ENCODE measurements at places on chromosomes 1 and 21. TPM values are rescaled to one million over a fixed set of nuclear protein-coding genes. Genes with fewer than 3 reads are reported as not detected.

Gene GLUL
- 411 TPM for total RNA-seq

Gene NR1I3
- total RNA-seq = not detected

Gene MATN1
- total RNA-seq = not detected

Gene VSIG8
- not detected for total RNA-seq

Gene ELAVL4
- total RNA-seq = not detected

Gene CFAP107
- not detected for total RNA-seq

Gene PKP1
- under 0.01 TPM for total RNA-seq

- DNase-seq = no peak
These were observed 55.9 kb upstream of the SEC16B start for GRCh38 chr1:178025613-178026356.

DNA sequence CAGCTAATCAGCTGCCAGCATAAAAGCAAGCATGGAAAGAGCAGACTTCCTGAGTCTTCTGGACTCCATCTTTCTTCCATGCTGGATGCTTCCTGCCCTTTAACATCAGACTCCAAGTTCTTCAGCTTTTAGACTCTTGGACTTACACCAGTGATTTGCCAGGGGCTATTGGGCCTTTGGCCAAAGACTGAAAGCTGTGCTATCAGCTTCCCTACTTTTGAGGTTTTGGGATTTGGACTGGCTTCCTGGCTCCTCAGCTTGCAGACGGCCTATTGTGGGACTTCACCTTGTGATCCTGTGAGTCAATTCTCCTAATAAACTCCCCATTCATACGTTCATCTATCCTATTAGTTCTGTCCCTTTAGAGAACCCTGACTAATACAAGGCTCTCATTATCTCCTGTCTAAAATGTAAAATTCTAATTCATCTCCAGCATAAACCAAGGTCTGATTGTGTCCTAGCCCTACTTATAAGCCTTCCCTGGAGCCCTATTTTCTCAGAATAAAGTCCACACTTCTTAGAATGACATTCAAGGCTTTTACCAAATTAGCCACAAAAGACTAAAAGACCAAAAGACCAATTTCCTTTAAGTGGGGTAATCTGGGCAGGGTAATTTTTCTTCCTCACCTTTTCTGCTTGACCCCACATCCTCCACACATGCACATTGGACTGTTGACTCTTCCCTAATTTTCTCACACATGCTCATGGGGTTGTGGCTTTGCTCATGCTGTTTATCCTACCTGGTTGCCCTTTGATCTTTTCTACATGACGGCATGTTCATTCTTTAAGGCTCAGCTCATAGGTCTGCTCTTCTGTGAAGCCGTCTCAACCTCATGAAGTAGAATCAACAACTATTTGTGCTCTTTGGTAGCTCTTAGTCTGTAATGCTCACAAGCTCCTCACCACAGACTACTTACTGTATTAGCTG lies 18.1 kb upstream of the ENAH start:
- DNase-seq = no peak

DNA sequence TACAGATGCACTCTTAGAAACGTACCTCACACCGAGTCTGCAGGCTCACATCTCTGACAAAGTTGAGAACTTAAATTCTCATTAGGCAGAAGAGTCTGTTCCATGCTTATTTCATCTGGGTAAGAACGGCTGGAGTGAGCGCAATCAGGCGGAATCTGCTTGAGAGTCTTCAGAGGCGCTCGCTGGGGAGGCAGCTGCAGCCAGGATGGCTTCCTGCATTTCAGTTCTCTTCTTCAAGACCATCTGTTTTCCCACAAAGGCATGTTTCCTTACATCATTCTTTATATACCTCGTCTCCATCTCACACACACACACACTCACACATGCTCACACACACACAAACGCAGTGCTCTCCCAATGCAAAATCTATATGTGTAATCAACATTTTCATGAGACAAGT lies 497.1 kb downstream of the AJAP1 start:
- no peak for DNase-seq

DNA sequence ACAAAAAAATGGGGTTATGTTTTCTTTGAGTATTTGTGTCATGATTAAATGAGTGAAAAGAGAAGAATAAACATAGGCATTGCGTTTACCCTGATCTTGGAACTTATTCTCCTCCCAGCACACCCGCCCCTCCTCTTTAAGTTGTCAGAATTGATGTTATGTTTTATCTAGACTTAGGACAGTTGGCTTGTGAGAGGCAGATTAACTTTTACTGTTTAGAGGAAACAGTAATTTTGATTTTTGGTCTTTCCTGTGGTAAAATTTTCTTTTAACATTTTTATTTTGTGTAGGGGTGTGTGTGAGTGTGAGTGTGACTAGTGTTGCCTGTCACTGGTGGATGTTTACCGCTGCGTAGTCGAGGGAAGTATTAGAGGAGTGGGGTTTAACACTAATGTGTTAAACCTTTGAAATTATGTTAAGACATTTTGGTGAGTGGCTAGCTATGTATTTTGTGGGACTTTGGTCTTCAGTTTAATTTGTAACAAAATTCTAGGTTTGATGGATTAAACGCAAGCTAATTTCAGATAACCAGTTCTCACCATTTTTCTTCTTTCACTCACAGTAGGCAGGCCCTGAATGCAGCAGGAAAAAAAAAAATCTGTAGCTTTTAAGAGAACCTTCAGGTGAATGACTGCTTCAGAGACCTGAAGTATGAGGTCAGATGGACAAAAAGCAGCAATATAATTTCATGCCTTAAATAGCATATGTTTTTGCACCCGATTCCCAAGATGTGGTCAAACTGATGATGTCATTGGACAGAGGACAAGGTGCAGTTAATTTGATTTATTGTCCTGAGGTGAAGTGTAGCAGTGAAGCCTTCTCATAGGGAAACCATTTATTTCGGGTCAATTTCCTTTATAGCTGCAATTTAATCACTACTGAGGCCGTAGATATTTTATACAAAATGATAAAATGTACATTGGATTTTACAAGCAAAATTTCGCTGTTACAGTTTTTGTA lies 2.7 kb downstream of the POU2F1 start:
- DNase-seq = no peak

DNA sequence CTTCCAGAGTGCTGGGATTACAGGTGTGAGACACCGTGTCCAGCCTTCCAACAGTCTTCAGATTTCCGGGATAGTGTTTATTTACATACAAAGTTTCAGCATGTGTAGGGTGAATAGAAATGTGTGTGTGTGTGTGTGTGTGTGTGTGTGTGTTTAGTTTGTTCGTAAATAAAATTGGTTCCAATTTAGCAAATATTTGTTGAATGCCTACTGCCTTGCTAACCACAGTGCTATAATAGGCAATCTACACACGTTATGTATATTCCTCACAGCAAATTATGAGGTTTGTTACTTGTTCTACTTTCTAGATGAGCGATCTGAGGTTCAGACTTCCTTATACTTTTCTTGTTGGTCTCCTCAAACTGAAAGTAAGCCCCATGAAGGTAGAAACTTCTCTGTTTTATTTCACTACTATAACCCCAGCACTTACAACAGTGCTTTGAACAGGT lies 32.8 kb upstream of the EPS15 start:
- no peak for DNase-seq

GRCh38 chr1:115222616-115223402 lies 115.2 kb downstream of the NGF start:
- no peak for DNase-seq

- no peak for DNase-seq
These were observed 26.8 kb downstream of the PRDM15 start for GRCh38 chr21:41852151-41852928.

DNA sequence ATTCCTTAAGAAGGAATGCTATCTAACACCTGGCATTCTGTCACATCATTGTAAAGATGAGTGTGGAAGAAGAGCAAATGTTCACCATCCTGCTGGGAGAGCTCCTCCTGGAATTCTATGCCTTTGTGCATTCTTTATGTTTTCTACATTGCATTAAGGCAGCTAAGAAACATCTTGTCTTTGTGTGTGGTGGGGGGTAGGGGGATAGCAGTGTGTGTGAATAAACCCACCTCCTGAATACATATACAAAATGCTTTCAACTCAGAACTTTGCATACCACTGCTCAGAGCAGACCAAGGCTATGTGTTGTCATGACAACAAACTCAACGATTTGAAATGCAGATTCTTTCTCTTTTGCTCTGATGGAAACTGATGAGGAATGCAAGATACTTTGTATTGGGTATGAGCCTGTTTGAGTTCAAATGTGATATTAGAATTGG lies 193.6 kb upstream of the KAZN start:
- no peak for DNase-seq

- DNase-seq = no peak
These were observed 9.3 kb downstream of the ETS2 start for GRCh38 chr21:38815060-38815405.

- DNase-seq = no peak
These were observed at the start of gene PADI4 for GRCh38 chr1:17307946-17308345. Gene PADI4 (plus strand): TSS chr1:17308197. CDS start chr1:17308223, 26 bp downstream.

GRCh38 chr1:192732787-192733186 lies 76.1 kb upstream of the RGS2 start:
- DNase-seq = no peak

GRCh38 chr1:23911921-23912320 lies 1.2 kb downstream of the CNR2 start:
- no peak for DNase-seq
